ENCODE measurements at places on chromosomes 7 and 10.

DNA sequence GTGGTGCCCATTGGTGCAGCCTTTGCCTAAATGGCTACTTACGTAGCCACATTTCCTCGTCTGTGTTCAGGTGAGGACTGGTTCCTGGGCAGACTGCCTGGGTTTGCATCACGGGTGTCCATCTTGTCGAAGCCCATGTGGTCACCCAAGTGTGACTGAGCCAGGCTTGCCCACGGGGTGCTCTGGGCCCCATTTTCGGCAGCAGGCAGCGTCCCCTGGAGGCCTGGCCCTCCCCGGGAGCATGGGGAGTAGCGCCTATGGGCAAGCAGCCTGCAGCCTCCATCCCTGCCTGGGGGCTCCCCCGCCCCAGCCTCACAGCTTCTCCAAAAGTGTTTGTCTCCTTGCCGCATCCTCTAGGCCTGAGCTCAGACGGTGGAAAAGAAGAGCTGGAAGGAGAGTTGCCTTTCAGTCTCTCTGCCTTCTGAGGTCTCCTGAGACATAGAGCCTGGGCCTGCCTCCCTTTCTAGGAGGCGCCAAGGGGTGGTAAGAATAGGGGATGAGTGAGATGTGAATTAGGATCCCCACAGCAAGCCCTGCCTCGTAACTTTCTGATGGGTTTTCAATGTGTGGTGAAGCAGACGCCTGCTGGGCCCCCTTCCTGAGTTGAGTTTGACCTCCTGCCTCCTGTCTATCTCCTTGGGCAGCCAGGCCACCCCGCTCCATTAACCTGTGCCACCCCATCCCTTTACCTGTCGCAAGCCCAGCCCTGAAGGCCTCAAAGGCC lies 42.7 kb downstream of the HTRA1 start:
- DNase-seq, result no peak

- no peak for DNase-seq
These were observed 48.6 kb downstream of the NCAPG2 start for GRCh38 chr7:158655931-158656441.

DNA sequence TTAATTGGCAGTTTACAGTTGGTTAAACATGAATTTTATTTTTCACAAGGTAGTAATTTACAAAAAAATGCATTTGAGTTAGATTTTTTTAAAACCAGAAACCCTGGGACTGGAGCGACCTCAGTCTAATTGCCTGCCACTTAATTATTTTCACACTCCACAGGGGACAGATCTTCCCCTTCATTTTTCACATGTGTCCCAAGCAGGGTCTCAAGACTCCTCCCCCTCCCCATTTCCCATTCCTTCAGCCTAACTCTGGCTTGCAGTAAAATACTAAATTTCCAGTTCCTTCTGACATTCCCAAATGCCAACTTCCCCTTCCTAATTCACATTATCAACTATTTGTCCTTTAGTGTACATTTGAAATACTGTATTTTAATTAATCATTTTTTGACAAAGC lies 948 bp downstream of the ZNF138 start:
- no peak for DNase-seq

DNA sequence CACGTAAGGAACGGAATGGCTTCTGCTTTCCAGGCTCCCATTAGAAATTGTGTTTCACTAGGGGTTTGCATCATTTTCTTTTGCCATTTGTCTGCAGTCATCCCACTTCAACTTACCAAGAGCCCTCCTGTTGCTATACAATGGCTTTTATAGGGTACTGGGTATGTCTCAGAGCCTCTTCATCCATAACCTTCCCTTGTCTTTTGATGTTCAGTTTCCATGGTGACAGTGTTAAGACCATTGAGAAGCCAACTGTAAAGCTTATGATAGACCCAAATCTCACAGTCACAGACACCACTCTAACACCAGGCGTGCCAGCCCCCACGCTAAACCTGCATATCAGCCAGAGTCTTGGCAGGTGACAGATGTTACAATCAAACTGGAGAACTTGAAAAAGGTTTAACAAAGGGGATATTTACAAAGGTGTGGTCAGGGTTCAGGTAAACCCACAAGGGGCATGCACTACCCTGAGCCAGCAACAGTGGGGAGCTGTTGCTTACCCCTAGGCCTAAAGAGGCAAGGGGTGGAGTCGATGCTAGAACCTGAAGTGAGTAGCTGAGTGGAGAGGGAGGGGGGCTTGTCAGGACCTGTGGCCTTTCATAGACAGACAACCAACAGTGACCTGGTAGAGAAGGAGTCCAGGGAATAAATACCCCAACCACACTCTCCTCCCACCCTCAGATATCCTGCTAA lies 53.2 kb upstream of the ABLIM1 start:
- no peak for DNase-seq

- no peak for DNase-seq
These were observed 51.3 kb upstream of the PLEKHA1 start for GRCh38 chr10:122323189-122323588.

GRCh38 chr7:17405786-17406185 lies 107.3 kb downstream of the AHR start:
- DNase-seq, result no peak

GRCh38 chr10:107577221-107577620 lies 412.7 kb upstream of the SORCS1 start:
- no peak for DNase-seq

- no peak for DNase-seq
These were observed 23.5 kb downstream of the ASB4 start for GRCh38 chr7:95509199-95509598.

DNA sequence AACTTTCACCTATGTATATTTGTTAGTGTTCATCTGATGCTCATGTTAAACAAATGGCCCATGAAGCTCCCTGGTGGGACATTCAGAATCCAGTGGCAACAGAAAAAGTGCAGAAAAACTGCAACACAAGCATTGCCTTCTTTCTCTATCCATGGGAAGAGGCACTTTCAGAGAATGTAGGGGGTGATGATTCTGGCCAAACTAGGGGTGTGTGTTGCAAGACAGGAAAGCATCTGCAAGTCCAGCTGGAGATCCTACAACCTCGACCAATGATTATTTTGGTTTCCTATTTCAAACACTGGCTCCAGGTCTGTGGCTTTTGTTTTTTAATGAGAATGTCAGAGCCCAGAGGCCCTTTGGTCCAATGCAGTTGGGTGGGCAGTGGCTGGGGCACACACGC lies 198.7 kb downstream of the CXCL12 start:
- DNase-seq, result no peak

DNA sequence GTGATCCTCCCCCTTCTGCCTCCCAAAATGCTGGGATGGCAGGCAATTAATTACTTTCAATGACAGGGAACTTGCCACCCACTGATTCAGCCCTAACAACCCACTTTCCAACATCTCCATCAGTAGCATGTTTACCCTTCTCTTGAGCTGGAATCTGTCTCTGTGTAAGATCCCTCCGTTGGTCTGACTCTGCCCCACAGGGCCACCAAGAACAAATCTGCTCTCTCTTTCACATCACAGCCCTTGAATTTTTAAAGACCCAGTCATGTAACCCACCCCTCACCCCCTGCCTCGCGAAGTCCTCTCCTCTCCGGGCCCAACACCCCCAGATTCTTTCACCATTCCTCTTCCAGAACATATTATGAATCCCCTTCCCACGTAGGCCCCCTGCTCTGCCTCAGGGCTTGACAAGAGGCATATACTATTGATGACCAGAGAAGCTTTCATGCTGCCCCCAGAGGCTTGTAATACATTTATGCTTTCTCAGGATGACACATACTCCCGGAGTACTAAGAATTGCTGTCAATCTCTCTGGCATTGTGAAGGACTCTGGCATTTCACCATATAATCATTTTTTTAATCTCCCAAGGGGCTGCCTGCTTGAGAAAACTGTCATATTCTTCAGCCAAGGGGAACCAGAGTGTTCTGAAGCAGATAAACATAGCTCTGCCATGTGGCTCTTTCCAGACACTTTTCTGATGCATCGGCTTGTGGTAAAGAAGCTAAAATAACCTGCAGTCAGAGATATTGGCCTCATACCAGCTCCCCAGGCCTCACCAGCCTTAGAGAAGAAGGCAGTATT lies 179.2 kb upstream of the AUTS2 start:
- no peak for DNase-seq

DNA sequence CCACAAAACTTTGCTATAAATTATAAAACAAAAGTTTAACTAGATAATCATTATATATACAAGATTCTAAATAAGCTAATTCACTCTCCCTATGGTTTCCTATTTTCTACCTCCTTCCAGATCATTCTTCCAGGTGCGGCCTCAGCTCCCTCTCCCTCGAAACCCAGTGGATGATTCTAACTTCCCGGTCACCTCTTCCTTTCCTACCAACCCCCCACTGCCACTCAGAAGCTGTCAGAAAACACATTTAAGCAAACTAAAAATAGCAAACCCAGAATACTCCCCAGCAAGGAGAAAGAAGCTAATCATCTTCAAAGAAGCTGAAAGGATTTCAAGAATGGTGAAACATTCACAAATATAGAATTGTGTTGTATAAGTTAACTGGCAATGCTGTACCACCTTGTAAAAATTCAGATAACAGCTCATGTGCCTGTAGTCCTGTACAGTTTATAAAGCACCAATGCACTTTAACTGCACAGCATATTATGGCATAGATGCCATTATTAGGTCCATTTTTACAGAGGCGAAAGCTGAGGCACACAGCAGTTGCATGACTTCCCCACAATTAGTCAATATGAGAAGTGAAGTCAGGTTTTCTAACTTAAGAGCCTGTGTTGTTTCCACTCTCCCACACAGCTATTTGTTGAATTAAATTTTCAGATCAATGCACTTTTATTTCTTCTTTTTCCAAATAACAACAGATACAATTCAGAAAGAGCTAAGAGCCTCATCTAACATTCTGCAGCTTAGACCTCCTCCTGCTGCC lies 13.7 kb upstream of the DNTT start:
- no peak for DNase-seq

- DNase-seq, result no peak
These were observed 104.0 kb downstream of the PLXDC2 start for GRCh38 chr10:19920075-19920726.

DNA sequence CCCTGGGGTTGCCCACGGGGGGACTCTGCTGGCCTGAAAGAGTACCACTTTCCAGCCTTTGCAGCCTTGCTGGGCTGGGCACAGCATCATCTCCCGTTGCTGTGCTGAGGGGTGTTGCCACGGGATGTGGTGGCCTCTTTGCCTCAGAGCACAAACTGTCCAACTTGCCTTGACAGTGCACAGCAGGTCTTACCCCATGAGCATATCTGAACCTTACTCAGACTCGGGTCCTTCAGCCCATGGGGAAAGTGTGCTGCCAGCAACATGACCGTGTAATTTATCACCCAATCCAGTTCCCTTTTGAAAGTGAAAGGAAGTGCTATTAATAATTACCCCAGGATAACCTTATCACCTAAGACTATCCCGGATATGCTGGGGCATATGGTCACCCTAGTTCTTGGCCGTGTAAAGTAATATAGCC lies 46.8 kb downstream of the TBXAS1 start:
- DNase-seq, result no peak

DNA sequence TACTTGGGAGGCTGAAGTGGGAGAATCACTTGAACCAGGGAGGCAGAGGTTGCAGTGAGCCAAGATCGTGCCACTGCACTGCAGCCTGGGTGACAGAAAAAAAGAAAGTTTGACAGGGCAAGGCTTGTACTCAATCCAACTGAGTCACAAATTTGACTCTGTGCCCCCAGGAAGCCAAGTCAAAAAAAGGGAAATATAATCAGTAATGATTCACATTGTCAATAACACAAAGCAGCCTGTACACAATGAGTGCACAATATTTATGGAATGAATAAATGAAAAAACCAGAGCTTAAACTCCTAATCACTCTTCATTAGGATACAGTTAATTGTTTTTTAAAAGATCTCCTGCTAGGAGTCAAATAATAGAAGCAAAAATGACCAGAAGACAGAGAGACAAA lies 6.4 kb downstream of the NAPEPLD start:
- DNase-seq, result no peak

GRCh38 chr10:44070282-44070681 lies 314.6 kb downstream of the CXCL12 start:
- no peak for DNase-seq

GRCh38 chr10:50946991-50947781 lies 61.8 kb upstream of the A1CF start:
- DNase-seq, result no peak

DNA sequence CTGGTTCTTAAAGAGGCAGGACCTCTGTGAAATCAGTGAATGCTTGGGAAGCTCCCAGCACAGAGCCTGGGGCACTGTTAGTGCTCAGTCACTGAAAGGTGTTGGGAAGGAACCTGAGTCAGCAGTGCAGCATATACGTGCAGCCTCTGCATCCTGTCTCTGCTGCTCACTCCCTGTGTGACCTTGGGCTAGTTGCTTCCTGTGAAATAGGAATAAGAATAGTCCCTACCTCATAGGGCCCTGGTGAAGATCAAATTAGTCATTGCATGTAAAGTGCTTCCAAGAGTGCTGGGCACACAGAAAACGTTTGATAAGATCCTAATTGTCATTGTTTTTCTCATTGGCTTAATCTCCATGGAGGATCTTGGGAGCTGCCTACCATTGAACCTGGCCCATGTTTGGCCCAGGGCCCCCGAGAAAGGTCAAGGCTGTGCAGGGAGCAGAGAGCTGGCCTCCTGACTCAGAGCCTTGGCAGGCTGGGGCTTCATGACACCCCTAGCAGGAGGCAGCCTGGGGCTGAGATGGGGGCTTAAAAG lies 73.3 kb upstream of the COL13A1 start:
- no peak for DNase-seq

DNA sequence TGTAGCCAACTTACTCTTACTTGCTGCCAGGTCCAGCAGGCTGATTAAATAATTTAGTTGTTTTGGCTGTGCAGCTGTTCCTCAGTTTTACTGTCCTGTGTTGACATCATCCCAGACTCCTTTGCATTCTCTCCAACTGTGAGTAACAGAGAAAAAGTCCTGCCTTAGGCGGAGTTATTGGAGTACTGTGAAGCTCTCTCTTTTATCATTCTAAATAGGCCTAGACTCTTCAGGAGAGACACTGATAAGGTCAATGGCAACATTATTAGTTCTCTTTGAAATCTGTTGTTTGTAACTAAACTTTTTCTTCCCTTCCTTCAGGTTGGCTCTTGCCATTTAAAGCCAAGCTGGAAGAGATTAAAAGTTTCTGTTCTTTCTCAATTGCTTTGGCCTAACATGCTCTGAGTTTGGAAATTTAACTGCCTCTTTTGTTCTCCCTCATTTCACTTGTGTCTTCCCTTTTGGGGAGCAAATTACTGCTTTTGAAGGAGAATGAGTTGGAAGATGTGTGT lies 215.7 kb upstream of the CSTF2T start:
- no peak for DNase-seq

- no peak for DNase-seq
These were observed 48.6 kb upstream of the MKI67 start for GRCh38 chr10:128174581-128175559.

- no peak for DNase-seq
These were observed 214.8 kb upstream of the MAGI2 start for GRCh38 chr7:79668292-79668691.

GRCh38 chr10:11469575-11470391 lies 141.7 kb downstream of the USP6NL start:
- DNase-seq, result no peak

GRCh38 chr7:975702-976473 lies 539 bp upstream of the COX19 start:
- no peak for DNase-seq

DNA sequence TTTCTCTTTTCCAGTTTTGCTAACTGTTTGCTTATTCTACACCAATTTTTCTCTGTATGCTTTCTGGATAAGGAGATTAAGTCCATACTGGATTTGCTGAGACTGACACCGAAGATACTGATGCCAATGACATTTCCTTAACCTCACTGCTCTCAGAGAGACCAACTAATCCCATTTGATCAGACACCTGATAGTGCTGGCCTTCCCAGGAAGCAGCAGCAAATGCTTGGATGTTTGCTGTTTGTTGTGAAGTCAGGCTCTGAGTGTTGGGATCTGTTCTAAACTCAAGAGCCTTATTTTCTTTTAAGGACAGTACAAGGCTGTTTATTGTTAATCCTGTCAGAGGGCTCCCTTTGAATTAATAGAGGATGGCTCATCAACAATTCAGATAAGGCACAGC lies 143.3 kb downstream of the ANK3 start:
- DNase-seq, result no peak
